ENCODE measurements at places on chromosomes 16 and 17. TPM values are rescaled to one million over a fixed set of nuclear protein-coding genes. Genes with fewer than 3 reads are reported as not detected.

KRTAP2-3 gene
- not detected for total RNA-seq

SCARF1 gene
- total RNA-seq = 12.4 TPM

DNA sequence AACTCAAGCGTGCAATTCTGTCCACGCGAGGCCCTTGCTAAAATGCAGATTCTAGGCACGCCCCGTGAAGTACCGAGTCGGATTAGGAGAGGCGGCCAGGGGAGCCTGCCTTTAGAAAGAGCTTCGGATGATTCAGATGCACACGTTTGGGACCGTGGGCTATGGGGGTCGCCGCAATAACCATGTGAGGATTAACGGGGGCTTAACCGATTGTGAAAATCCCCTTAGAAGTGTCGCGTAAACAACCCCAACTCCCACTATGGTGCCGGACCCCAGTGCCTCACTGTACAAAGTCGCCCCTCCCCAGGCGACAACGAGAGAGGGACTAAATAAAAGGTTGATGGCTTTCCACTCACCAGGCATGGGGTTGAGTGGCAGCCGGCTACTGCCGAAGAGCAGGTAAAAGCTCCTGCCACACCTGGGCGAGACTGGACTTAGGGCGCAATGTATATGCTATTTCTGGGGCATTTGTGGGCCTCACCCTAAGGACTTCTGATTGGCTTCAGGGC, 635 bp upstream of the SP2 start:
- no peak for DNase-seq

TMC7 gene
- total RNA-seq = 1.3 TPM

ANKFN1 gene
- not detected for total RNA-seq

DNA sequence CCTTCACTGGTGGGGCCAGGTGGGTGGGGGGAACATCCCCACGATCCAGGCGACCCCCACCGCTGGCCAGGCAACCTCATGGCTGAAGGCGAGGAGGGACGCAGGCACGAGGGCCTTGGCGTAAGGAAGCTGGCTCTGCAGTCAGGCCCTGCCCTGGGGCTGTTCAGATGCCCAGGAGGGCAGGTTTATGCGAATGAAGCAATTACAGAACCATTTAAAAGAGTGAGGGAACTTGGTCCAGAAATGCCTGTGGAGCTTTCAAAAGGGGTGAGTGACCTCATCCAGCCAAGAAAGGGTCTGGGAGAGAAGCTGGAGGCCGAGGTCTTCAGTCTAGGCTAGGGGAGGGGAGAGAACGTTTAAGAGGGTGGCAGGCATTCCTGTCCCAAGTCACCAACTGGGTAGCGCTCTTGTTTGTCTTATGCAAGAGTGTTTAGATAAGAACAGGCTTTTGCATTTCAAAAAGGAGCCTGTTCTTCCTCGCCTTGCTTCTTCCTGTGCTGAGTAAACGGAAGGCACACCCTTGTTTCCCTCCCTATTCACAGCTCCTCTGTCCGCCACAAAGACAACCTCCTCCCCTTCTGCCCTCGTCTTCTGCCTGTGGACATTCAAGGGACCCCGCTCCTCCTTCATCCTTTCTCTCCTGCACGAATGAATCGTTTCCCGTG, 183.5 kb upstream of the SDK2 start:
- no peak for DNase-seq

DNA sequence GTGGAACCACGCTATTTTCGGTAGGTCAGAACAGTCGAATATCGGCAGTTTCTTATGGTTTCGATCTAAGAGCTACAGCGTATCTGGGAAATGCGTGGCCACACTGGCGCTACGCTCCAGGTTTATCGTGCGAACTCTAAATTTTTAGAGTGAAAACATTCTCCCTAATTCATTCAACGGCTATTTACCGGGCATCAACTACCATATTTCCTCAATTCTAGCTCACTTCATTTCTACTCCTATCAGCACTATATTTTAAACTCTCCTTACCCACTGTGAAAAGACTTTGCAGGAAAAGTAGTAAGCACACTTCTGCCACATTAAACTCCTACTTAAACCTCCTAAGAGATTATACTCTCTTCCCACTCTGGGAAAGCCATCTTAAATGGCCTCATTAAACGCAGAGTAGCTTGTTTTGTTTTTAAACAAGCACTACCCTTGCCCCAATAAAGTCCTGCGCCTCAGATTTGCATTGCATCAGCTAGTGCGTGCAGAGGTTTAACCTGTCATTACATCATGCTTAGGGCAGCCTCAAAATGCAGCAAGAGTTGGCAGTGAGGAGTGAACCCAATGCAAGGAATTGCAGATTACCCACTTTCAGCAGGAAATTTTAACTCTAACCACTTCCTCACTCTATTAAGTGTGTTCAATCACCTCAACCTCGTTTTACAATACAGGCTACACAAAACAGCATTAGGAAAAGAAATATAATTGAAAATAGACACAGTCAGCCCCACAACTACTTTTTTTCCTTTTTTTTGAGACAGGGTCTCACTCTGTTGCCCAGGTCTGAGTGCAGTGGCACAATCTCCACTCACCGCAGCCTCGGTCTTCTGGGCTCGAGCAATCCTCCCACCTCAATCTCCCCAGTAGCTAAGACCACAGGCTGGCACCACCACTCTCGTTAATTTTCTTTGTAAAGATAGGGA, 18.8 kb downstream of the SIAH1 start:
- no peak for DNase-seq

- no peak for DNase-seq
Observed at GRCh38 chr16:77782694-77783093, 5.7 kb upstream of the VAT1L start.

DNA sequence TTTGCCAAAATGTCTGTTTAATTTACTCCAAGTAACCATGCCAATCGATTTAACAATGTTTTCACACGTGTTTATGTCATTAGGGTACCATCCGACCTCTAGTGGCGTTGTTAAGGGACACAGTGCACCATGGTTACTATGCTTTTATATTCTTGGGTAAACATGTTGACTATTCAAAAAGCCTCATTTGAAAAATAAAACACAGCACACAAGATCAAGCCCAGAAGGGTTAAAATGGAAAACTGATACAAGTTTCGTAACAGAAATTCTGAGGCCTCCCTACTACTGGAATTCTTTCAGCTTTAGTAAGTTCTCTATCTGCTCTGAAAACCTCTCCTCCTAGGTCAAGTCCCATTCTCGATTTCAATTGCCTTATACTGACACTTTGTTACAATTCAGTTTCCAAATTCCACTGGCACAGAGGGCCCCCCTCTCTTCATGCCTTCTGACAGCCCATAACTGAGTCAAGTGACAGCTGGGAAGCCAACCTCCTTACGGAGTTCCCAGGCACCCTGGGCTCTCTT, 2.1 kb downstream of the CFAP20 start:
- DNase-seq = no peak

DNA sequence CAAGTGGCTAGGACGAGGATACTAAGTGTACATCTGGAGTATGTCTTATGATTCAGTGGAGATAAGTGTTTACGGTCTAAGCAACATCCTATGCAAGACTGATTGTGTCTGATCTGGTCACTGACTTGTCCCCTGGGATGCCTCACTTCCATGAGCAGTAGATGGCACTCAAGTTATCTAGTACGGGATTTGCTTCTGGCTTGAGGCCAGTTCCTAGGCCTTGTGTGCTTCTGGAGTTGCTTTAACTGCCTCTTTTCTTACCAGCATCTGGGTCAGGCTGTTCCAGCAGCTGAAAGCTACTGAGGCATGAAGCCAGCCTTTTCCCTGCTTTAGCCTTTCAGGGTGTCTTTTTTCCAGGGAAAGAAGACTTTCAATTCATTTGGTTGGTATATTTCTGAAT, 23.0 kb downstream of the SUPT6H start:
- no peak for DNase-seq
